ENCODE measurements at places on chromosomes 16 and 17. TPM values are rescaled to one million over a fixed set of nuclear protein-coding genes. Genes with fewer than 3 reads are reported as not detected.

The ARL5C gene
- total RNA-seq, result 0.27 TPM

The KRTAP2-3 gene
- not detected for total RNA-seq

The CCL15 gene
- not detected for total RNA-seq

The ADORA2B gene
- 1.6 TPM for total RNA-seq

The FTSJ3 gene
- total RNA-seq, result 52.9 TPM

The EME1 gene
- not detected for total RNA-seq

The C16orf92 gene
- total RNA-seq, result not detected

- no peaks in the 10 kb centered on the region for H3K27me3 ChIP-seq
- no peaks in the 10 kb centered on the region for H3K36me3 ChIP-seq
- no peak for DNase-seq
- peaks cover 4% of the 10 kb centered on the region for H3K4me1 ChIP-seq
- H3K27ac ChIP-seq, result no peak overlapping the region
Observed at GRCh38 chr16:80804056-80804525, 307 bp downstream of the CDYL2 start.

DNA sequence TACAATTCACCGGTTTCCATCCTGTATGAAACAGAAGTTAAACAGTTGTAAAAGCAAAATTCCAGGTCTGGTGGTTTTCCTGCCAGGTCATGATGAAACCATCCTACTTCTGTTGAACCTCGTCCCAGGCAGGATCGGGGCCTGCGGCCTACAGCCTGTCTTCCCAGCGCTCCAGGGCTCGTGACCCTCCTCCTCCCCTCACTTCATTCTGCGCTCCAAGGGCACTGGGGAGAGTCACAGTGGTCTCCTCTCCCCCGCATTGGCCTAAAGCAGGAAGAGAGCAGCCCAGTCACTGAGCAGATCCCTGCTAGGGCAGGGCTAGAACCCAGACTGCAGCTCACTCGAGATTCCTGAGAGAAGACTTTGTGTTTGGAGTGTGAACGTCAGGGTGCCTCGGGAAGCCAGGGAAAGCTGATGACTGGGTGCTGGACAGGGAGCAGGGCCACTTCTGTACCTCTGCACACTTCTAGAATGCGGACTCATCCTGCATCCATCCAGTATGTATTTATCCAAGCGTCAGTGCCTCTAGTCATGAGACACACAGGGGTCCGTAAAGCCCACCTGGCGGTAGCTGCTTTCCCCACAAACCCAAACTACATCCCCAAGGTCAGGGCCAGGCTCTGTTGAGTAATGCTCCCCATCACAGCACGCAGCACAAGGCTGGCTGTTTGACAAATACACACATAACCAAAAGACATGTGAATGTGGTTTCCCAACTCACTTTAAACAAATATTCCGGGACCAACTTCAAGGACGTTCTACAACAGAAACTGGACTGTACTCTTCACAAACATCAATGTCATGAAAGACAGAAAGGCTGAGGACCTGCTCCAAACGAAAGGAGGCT lies 1.7 kb upstream of the ITGAE start:
- no peaks in the 10 kb centered on the region for H3K27me3 ChIP-seq
- no peak overlapping the region for H3K4me3 ChIP-seq
- no peak for DNase-seq
- no peaks in the 10 kb centered on the region for H3K4me1 ChIP-seq

DNA sequence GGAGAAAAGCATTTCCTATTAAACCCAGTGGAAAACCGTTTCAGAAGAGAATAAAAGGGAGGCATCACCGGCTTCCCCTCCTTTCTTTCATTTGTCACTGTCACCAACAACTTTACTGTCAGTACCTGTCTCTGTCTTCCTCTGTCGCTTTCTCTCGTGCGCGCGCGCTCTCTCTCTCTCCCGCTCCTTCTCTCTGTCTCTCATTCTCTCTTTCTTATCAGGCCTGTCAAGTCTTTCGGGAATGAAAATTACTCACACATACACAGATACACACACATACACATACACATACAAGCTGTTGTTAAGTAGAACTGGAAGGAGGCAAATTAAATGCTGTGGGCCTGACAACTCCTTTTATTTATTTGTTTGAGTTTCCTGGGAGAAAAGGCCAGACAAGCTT lies 17.6 kb downstream of the MYOCD start:
- H3K4me3 ChIP-seq, result no peak overlapping the region
- DNase-seq, result no peak
- peak overlapping the region; percentile 57 for H3K27ac ChIP-seq
- peaks cover 2% of the 10 kb centered on the region for H3K4me1 ChIP-seq
- H3K36me3 ChIP-seq, result no peaks in the 10 kb centered on the region

DNA sequence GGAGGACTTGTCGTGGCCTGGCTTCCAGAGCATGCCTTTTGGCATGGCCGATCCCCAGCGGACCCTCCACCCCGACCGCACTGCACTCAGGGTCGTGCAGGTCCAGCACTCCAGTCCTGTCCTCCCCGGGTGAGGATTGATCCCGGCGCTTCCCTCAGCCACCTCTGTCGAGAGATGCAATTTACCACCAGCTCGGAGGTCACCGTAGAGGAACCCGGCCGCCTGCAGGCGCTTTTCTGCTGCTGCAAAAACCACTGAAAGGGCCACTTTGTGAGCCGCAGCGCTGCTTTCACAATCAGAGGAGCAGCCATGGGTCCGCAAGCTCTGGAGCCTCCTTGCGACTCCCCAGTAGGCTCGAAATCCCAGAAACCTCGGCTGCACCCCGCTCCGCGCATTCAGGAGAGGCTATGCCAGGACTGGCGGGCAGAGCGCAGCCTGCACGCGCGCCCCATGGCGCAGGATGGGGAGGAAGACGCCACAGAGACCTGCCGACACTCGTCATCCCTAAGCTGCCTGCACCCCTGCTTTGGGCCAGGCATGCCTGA lies 134.2 kb downstream of the HS3ST2 start:
- no peak for DNase-seq
- peaks cover 3% of the 10 kb centered on the region for H3K4me1 ChIP-seq
- H3K36me3 ChIP-seq, result no peaks in the 10 kb centered on the region
- no peak overlapping the region for H3K27ac ChIP-seq
- H3K4me3 ChIP-seq, result peak overlapping the region; percentile 51

DNA sequence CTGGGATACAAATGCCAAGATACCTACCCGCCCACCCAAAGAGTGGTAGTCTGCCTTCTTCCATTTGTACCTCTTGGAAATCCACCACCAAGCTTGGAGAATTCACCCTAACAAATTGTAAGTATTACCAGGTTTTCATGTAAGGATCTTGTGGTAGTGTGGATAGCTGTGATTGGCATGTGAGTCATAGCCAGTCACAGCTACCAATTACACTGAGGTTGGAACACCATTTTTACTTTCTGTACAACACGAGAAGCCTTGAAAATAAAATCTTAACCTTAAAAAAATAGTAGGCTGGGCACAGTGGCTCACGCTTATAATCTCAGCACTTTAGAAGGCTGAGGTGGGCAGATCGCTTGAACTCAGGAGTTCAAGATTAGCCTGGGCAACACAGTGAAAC lies 18.5 kb upstream of the SLC35G3 start:
- no peak for DNase-seq
- no peak overlapping the region for H3K27ac ChIP-seq
- no peak overlapping the region for H3K4me3 ChIP-seq
- H3K27me3 ChIP-seq, result no peaks in the 10 kb centered on the region
- H3K4me1 ChIP-seq, result no peaks in the 10 kb centered on the region

DNA sequence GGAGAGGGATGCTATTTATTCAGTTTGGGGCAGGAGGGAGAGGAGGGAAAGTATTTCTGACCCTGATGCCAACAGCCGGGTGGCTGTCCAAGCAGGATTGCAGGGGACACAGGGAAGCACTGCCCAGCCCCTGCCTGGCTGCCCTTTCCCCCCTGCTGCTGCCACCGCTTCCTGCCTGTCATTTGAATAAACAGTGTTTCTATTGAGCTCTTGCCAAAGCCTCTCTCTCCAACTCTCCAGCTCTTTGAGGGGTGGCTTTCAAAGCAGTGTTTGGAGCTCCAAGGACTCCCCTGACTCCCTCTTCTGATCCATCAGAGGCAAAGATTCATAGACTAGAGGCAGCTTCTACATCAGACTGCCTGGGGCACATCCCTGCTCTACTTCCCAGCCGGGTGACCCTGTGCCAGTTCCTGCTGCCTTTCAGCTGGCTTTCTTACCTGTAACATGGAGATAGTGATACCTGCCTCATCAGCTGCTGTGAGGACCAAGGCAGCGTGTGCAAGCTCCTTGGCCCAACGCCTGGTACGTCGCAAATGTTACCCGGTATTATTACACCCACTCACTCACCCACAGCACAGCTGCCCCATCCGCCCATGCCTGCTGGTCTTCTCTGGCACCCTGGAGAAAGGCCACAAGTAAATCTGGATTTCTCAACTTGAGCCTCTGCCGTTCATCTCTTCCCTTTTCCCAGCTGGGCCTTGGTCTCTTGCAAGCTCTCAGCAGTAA lies 9.5 kb downstream of the PROCA1 start:
- DNase-seq, result no peak
- no peaks in the 10 kb centered on the region for H3K4me1 ChIP-seq
- peaks cover 56% of the 10 kb centered on the region for H3K36me3 ChIP-seq
- H3K27ac ChIP-seq, result no peak overlapping the region

GRCh38 chr16:77387815-77388209 lies 47.0 kb downstream of the ADAMTS18 start:
- H3K4me1 ChIP-seq, result no peaks in the 10 kb centered on the region
- no peaks in the 10 kb centered on the region for H3K27me3 ChIP-seq
- H3K27ac ChIP-seq, result no peak overlapping the region
- no peaks in the 10 kb centered on the region for H3K36me3 ChIP-seq

- no peak overlapping the region for H3K4me3 ChIP-seq
- no peak for DNase-seq
- H3K27ac ChIP-seq, result no peak overlapping the region
Observed at GRCh38 chr16:84737192-84738011, 37.6 kb downstream of the USP10 start.

- no peak overlapping the region for H3K4me3 ChIP-seq
- peaks cover 14% of the 10 kb centered on the region for H3K4me1 ChIP-seq
- no peaks in the 10 kb centered on the region for H3K36me3 ChIP-seq
Observed at GRCh38 chr17:58276423-58276822, 4.3 kb downstream of the MPO start.

GRCh38 chr17:62866471-62866870 lies 58.4 kb upstream of the MARCHF10 start:
- no peak for DNase-seq
- H3K36me3 ChIP-seq, result no peaks in the 10 kb centered on the region
- peak overlapping the region; percentile 87 for H3K27ac ChIP-seq
- H3K27me3 ChIP-seq, result no peaks in the 10 kb centered on the region
- peaks cover 44% of the 10 kb centered on the region for H3K4me1 ChIP-seq
- no peak overlapping the region for H3K4me3 ChIP-seq

Measured in thoracic aorta (tissue), 2 donors.